NCI-H748 treated with DMSO at 0.1 percent for 48 hours (cell line): ENCODE measurements at places on chromosomes 3 and 15.

DNA sequence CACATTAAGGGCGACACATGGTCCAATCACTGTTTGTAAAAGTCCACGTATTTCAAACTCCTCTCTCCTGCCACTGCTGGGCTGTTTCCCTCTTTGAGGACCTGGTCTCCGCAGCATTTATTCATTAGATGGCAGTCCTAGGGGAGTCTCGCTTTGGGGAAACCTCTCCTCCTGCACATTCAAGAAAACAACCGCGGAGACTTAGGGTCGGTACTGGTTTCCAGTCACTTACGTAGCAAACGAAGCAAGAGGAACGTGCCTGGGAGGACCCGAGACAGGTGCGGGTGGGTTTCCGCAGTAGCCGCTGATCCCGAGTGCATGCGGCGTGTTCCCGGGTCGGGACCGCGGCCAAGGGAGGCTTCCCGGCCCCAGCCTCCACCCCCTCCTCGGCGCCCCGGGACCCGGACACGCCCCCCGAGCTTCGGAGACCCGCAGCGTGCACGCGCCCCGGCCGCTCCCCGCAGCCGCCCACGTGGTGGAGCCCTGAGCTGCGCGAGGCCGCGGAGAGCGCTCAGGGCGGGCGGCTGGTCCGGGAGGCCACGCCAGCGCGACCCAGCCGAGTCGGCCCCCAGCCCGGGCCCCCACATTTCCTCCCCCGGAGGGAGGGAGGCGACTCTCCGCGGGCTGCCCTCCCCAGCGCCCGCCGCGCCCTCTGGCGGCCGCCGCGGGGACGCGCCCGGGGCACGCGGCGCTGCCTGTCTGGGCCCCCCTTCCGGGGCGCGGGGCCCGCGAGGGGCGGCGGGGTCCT is 1.1 kb upstream of the IGF1R start:
- DNase-seq, result no peak

DNA sequence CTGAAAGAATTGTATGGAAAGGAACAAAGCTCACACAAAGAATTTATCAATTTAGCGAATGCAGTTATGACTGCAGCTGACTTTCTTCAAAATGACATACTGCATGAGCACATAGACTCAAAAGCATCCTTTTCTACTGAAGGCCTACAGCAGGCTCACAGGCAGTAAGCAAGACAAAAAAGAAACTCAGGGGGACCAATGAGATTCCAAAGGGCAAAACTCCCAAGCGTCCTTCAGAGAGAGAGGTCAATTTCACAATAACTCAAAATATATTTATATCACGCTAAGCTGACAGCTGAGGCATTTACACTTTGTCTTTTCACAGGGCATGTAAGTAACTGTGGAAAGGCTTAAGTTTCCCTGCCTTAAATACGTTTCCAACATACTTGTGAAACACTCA is 427.9 kb upstream of the RASGRP1 start:
- DNase-seq, result no peak

DNA sequence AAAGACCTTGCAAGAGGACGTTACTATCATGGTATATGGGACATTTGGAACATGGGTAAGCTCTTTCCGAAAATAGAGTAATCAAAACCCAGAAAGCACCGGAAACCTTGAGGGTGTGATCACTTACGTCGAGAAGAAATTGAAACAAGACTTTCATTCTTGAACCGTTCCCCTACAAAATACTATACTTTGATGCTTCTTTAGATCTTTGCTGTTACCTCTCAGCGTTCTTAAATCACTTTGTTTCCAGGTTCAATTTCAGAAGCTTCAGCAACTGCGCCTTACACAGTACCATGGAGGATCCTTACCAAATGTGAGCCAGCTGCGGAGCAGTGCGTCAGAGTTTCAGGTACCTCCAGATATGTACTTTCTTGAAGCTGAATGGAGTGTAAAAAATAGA is 10.1 kb downstream of the CRTC3 start:
- no peak for DNase-seq

DNA sequence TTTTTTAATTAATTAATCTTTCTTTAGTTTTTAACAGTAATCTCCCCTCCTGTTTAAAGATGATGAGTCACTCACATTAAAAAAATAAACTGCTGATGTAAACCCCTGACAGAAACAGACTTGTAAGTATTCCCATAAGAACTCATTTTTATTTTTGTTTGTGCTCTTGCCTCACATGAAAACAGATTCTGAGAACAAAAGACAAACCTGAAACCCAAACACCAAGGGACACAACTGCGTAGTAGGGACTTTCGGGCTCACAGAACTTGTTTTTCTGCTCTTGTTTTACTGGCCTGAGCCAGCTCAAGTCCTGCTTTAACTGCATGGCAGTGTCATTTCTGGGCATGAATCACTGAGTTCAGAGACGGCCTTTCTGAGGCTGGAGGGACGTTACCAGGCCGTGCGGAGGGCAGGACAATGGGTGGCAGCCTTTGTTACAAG is 600.8 kb downstream of the FOXP1 start:
- DNase-seq, result peak; percentile 13
